SJSA1 (cell line): ENCODE measurements at places on chromosomes 5 and 9. TPM values are rescaled to one million over a fixed set of nuclear protein-coding genes. Genes with fewer than 3 reads are reported as not detected.
A peak's percentile ranks its signal among the peaks of the same experiment; 100 is the strongest.

GRCh38 chr9:6761306-6761705, 3.5 kb downstream of the KDM4C start:
- no peak for DNase-seq

The SOX30 gene
- total RNA-seq: 2.7 and 5.8 TPM in 2 replicates

GRCh38 chr5:178348356-178349074, 115.9 kb upstream of the PHYKPL start:
- DNase-seq: no peak

DNA sequence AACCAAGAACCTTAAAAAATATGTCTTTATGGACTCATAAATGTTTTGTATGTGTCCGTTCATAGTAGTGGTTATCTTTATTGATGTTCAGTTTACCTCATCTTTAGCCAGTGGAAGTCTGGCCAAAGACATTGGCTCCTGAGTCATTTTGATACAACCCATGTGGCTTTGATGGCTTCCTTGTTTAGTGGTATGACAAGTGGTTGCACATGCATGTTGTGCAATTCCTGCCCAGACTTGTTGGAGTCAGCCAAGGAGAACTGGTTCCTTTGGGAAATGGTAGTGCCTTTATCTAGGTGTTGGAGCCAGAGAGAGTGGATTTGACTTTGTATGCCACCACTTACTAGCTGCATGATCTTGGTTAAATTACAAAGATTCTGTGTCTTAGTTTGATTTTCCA, 94.3 kb downstream of the RPS23 start:
- no peak for DNase-seq

GRCh38 chr9:121071756-121072421, 2.9 kb upstream of the CNTRL start:
- peak; percentile 26 for DNase-seq

The SLC45A2 gene
- total RNA-seq: not detected in 2 replicates

- DNase-seq: peak; percentile 15
These were observed 94.3 kb downstream of the MVB12B start for GRCh38 chr9:126420643-126421564.

DNA sequence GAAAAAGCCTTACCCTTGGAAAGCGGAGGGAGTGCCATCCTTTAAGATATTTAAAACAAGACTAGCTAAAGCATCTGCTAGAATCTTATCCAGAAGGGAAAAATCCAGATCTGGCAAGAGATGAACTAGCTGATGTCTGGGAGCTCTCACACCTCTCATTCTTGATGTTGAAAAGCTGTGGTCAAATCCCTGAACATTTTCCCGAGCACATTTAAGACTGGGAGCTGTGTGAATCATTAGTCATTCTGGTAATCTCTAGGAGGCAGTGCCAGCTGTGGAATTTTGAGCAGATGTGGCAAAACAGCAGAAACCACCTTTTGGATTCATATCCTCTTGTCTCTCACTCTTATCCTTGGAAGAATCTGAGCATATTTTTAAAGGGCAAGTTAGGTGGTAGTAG, 218.0 kb downstream of the MAN2A1 start:
- no peak for DNase-seq

The DMRTA1 gene
- total RNA-seq: 0.25 and 1.1 TPM in 2 replicates

The PDE8B gene
- not detected in 2 replicates for total RNA-seq

The TMC1 gene
- 0.06 and 0.84 TPM in 2 replicates for total RNA-seq

- DNase-seq: no peak
These were observed 92.1 kb downstream of the RMI1 start for GRCh38 chr9:84072621-84073180.

The MYO10 gene
- total RNA-seq: 38.8 and 54.3 TPM in 2 replicates

The PCDHB13 gene
- total RNA-seq: 1.3 and 1.7 TPM in 2 replicates

DNA sequence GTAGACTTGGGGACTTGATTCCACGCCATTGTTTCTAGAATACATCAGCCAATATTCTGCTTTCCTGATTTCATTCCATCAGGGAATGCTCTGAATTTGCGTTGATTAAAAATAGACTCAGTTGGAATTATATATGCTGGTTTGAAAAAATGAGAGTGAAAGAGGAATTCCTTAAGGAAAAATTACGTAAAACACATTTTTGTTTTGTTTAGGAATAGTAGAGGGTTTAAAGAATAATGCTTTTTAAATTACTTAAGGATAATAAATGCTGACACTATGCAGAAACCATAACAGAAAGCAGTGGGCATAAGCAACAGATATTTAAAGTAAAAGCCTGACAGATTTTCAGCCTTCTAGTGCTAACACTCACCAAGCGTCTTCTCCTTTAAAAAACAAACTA, 235.0 kb downstream of the ADAMTS6 start:
- no peak for DNase-seq

- DNase-seq: no peak
These were observed 64.2 kb downstream of the SNX24 start for GRCh38 chr5:122909470-122910100.

DNA sequence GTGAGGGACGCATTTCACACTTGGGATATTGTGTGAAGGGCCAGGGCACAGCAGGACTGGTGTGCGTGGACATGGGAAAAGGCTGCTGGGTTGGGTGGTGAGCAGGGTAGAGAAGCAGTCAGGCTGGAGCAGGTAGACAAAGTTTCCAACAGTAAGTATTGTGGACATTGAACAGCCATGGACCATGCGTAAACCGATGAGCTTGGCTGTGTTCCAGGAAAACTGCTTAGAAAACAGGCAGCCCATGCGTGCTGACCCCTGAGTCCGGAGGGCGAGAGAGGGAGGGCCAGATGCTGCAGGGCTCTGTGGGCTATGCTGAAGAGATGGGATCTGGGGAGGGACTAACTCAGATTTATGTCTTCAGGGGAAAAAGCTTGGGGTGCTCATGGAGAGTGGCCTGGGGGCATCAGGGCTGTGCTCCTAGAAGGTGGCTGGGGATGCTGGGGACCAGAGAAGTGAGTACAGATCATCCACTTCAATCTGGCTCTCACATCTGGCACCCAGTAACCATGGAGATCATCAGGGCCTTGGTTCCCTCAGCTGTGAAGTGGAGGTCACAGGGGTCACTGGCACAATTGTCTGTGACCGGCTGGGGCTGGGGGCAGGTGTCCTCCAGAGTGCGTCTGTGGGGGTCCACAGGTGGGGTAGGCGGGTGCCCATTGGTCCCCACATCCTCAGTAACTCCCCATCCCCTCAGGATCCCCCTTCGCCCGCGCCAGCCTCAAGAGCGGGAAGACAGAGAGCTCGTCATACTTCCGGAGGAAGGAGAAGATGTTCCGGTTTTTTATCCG, 93.3 kb downstream of the CACNA1B start:
- DNase-seq: peak; percentile 22

- no peak for DNase-seq
These were observed 22.0 kb downstream of the OR2S2 start for GRCh38 chr9:35935755-35936509.

The CBY3 gene
- total RNA-seq: not detected in 2 replicates

GRCh38 chr9:122248448-122248865, 16.2 kb downstream of the RBM18 start:
- DNase-seq: no peak

DNA sequence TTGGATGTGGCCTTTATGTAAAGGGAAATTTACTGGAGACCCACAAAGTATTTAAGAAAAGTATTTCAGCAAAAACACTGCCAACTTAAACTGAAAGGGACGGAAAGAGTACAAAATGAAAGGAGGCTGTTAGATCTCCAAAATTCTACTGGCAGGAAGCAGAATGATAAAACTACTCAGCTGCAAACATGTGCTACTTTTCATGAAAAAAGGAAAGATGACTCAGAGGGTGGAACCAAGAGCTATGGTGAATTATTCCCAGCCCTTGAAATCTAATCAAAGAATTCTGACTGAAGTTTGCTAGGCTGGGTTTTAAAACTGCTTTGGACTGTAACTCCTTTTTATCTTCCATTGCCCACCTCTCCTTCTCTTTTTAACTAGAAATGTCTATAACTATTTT, 58.6 kb upstream of the ZBED3 start:
- no peak for DNase-seq

The BARX1 gene
- not detected in 2 replicates for total RNA-seq
